Kasumi-1 (cell line): ENCODE measurements at places on chromosomes 6 and 20.

DNA sequence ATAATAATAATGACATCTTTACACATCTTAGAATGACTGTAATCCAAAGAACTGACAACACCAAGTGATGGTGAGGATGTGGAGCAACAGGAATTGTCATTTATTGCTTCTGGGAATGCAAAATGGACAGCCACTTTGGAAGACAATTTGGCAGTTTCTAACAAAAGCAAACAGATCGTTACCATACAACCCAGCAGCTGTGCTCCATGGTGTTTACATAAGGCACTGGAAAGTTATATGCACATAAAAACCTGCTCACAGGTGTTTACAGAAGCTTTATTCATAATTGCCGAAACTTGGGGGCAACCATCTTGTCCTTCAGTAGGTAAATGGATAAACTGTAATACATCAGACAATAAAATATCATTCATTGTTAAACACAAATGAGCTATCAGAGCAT, 18.3 kb upstream of the ASF1A start:
- DNase-seq: no peak

GRCh38 chr6:101396548-101397173, 3.2 kb downstream of the GRIK2 start:
- DNase-seq: peak; percentile 37

GRCh38 chr20:34983995-34984735, 28.5 kb downstream of the MYH7B start:
- no peak for DNase-seq

DNA sequence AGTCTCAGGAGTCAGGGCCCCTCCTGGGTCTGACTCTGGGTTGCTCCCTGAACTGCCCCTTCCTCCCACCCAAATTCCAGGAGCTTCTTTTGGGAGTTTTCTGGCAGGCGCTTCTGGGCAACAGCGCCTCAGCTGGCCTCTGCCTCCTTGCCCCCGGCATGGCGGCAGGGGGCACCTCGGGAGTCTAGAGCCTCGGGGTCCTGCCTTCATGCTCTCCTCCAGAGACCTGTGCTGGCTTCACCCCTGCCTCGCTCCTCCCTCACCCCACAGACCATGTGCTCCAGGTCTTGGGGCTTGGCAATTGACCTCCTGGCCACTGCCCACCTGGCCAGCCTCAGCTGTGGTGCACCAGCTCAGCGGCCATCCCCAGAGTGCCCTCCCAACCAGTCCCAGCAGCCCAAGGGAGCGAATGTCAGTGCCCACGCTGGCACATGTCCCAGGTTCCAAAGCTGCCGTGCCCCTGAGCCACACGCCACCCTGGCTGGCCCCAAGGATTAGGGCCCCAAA, 43.4 kb downstream of the SRC start:
- no peak for DNase-seq

- no peak for DNase-seq
These were observed 40.8 kb downstream of the FAM229B start for GRCh38 chr6:112128208-112128607.

- DNase-seq: no peak
These were observed 25.5 kb upstream of the RAB23 start for GRCh38 chr6:57247603-57248002.

GRCh38 chr6:18823782-18824386, 436.7 kb downstream of the RNF144B start:
- peak; percentile 4 for DNase-seq

DNA sequence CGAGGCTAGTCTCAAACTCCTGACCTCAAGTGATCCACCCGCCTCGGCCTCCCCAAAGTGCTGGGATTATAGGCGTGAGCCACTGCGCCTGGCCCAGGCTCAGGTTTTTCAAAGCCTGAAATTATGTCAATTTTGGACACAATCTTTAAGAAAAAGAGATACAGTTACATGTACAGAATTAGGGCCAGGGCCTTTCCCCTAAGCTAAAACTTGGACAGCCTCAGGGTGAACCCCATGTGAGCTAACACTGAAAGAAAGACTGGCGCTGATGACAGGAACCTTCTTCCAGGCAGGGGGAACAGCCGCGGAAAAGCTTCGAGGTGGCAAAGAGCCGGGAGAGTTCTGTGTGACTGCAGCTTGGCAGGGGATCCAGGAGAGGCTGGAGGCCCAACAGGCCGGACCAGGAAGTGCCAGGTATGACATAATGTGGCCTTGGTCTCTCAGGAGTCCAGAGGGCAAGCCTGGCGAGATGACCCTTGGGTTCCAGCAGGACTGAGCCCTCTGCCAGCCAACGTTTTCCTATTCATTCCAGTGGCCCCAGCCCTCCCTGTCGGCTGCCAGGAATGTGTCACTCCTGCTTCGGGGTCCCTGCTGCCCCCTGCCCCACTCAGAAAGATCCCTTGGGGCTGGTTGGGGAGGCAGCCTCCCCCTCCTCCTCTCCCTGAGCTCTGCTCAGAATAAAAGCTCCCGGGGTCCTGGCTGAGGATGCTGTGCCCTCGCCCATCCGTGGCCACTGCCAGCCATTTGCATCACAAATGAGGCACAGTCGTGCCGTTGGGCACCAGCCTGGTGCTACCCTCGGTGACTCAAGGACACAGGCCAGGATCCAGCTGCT, 37.3 kb downstream of the RBM38 start:
- DNase-seq: no peak

- DNase-seq: no peak
These were observed 48.2 kb downstream of the MRPL14 start for GRCh38 chr6:44078827-44079671.

- no peak for DNase-seq
These were observed 166.9 kb downstream of the EDN1 start for GRCh38 chr6:12457094-12457493.

GRCh38 chr20:3915691-3916090, 26.5 kb downstream of the PANK2 start:
- no peak for DNase-seq

- no peak for DNase-seq
These were observed 99.8 kb downstream of the OPRM1 start for GRCh38 chr6:154138793-154139192.

DNA sequence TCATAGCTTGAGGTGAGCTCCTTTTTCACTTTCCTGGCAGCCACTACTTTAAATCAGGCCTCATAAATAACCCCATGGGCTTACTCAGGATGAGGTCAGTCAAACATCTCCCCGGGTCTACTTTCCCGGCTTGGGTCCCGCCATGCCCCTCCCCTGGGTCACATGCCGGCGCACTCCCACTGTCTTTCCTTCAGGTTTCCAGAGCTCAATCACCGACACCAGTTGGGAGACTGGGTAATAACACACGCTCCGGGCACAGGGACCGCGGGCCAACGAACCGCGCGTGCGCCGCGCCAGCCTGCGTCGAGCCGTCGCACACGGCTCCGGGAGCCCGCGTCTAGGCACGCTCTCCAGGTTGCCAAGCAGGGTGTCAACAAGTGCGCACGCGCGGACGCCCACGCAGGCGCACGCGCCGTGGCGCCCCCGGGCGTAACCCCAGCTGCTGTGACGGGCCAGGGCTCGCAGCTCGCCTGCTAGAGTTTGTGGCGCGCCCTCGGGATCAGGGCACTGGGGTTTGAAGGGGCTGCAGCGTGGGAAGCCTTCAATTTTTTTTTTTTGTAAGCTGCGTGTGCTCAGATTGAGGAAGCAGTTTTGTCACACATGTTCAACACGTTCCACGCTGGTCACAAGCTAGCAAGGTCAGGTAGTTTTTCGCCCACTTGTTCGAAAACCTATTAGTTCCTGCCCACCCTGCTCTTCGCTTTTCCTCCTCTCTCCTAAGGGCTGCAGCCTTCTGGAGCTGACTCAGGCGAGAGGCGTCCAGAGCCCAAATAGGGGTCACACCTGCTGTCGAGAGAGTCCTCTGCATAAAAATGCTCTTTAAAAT, 31.8 kb downstream of the TFAP2B start:
- no peak for DNase-seq

DNA sequence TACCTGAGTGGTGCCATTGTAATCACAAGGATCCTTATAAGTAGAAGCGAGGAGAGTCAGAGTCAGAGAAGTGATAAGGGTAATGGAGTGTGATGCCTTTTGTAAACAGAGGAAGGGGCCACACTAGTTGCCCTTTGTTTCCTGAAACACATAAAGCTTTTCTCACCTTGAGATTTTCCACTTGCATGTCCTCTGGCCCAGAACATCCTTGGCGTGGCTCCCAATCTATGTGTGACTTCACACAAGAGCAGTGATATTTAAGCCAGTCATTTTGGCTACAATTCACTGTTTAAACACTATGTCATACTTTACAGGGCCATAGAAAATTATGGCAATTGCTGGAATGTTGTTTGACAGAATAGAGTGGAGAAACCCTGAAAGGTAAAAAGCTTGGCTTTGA, 121.2 kb upstream of the BTN3A2 start:
- DNase-seq: no peak
